NK-92 treated with Interleukin-12 subunit alpha and Interleukin-12 subunit beta, amount 100 ng/mL, for 24 hours (cell line): ENCODE measurements at places on chromosomes 6 and 20.

GRCh38 chr6:133992992-133993680 is 40.1 kb downstream of the TBPL1 start:
- no peak for DNase-seq

- no peak for DNase-seq
Measured at GRCh38 chr20:2342243-2342642, 38.5 kb upstream of the TGM6 start.

DNA sequence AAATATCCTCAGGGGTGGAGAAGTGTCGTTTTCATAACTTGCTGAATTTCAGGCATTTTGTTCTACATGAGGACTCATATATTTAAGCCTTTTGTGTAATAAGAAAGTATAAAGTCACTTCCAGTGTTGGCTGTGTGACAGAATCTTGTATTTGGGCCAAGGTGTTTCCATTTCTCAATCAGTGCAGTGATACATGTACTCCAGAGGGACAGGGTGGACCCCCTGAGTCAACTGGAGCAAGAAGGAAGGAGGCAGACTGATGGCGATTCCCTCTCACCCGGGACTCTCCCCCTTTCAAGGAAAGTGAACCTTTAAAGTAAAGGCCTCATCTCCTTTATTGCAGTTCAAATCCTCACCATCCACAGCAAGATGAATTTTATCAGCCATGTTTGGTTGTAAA is 20.3 kb upstream of the MAPK13 start:
- no peak for DNase-seq

- no peak for DNase-seq
Measured at GRCh38 chr6:119463081-119463626, 113.6 kb upstream of the MAN1A1 start.

DNA sequence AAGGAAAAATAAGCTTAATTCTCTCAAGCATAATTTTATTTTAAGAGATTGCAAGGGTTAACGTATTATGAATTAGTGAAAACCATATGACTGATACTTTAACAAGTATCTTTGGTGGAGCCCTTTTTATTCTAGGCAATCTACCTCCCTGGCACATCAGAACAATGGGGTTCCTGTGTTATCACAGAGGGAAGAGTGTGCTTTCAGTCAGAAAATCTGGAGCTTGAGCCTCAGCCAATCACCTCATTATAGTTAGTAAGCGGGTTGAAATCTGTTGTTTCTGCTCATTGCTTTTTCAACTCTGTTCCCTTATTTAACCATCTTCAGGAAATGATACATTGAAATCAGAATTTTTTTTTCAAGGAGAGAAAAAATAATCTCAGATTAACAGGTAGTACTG is 391 bp downstream of the ADGRF1 start:
- no peak for DNase-seq

DNA sequence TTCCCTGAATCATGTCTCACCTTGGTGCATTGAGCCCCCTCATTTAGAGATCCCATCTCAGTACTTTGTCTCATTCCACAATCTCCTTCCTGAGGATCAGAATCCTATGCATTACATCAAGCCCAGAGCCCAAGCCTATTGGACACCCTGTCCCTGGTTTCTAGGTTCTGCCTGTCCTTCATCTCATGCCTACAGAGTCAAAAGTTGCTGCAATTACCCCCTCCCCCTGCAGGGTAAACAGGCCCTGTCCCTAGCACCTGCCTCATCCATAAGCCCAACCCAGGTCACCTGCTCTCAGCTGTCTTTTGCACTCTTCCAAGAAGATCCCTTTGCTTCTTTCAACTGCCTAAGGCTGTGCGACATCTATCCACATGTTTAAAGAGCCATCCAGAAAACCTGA is 93.9 kb downstream of the SPTLC3 start:
- DNase-seq = no peak

- DNase-seq = peak; percentile 40
Measured at GRCh38 chr20:58652606-58653294, 1.7 kb downstream of the STX16 start.

- no peak for DNase-seq
Measured at GRCh38 chr6:152012227-152012626, 204.7 kb downstream of the ESR1 start.

GRCh38 chr6:17281497-17282481 is 628 bp downstream of the RBM24 start:
- no peak for DNase-seq
